ENCODE measurements at places on chromosomes 5 and 9. TPM values are rescaled to one million over a fixed set of nuclear protein-coding genes. Genes with fewer than 3 reads are reported as not detected.

DNA sequence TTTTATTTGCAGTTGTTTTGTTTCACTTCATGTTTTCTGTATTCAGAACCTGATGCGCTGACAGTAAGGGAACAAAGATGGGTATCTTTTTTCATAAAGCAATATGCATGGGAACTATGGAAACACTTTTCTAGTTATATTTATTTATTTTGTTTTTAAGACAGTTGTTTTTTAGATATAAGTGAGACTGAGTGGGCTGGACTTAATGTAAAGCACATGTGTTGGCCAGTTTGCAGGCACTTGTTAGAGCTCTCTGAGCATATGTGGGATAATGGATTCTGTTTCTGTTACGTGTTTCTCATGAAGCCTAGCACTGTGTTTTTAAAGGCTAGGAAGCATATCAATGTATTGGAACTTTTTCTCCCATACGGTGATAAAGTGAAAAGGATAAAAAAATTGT lies 164.1 kb downstream of the PRR16 start:
- H3K4me1 ChIP-seq, result no peaks in the 10 kb centered on the region
- no peaks in the 10 kb centered on the region for H3K27me3 ChIP-seq
- DNase-seq, result no peak
- H3K27ac ChIP-seq, result no peak overlapping the region
- H3K4me3 ChIP-seq, result no peak overlapping the region

DNA sequence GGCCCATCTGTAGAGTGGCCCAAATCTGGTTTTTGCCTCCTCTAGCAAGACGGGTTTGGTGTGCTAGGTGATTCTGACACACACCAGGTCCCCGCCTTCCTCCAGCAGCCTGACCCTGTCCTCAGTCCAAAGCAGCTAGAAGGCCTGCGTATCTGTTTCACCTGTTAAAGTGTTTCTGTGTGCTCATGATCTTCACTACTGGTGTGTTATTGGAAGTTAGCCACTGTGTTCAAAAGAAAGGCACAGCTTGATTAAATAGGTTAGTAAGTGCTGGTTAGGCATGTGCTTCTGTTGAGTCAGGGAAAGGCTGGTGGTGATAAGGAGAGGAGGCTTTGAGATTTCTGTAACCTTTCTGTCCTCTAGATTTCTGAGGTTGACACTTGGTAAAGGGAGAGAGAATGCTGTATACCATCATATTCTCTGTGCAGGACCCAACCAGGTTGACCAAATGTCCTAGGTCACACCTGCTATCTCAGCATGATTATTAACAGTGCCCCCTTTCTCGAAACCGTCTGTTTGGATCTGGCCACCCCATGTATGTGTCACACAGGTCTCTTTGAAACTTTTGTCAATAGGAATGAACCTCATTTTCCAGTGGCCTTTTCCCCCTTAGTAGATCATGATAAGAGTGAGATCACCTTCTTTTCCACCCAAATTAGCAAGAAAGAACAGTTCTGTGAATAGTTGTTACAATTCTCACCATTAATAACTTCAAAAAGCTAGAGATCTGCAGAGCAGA lies 58.8 kb downstream of the ARHGAP26 start:
- H3K27me3 ChIP-seq, result no peaks in the 10 kb centered on the region
- no peak overlapping the region for H3K27ac ChIP-seq
- no peak for DNase-seq
- H3K4me1 ChIP-seq, result no peaks in the 10 kb centered on the region
- H3K36me3 ChIP-seq, result no peaks in the 10 kb centered on the region

DNA sequence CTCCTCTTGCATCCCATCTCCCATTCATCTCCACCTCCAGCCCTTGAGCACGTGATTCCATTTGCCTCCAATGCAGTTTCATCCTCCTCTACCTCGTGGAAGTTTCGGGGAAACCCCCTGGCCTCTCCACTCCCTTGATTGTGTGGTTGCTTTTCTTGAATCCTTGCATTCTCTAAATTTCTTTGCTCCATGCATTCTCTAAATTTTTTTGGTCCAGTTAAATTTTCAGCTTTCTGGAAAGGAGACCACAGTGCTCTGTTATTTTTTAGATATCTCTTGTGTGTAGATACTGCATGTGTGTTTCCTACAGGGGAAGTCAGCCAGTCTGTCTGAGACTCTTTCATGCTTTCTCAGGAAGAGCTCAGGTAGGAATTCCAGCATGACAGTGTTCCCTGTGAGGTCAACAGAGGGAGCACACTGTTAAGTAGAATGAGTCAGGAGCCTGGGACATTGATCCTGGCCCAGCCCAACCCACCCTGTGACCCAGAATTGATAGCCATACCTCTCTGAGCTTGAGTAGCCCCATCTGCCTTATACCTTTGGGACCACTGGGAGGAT lies 52.8 kb downstream of the AMBP start:
- no peak for DNase-seq
- no peak overlapping the region for H3K27ac ChIP-seq
- no peak overlapping the region for H3K4me3 ChIP-seq
- no peaks in the 10 kb centered on the region for H3K4me1 ChIP-seq

INSL4 gene
- total RNA-seq, result not detected

DNA sequence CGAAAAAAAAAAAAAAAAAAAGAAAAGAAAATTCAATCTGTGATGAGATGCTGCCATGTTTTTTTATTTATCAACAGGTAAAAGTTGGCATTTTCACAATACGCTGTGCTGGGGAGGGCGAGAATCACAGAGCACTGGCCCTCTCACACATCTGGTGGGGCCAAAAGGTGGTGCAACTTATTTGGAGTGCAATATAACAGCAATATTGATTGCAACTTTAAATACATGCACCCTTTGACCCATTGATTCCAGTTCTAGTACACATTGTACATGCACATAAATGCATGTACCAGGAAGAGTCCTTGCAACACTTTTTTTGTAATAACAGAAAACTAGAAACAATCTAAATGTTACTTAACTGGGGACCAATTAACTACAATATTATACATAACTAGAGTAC lies 159.1 kb downstream of the DAB2IP start:
- peaks cover 15% of the 10 kb centered on the region for H3K4me1 ChIP-seq
- H3K36me3 ChIP-seq, result no peaks in the 10 kb centered on the region
- no peaks in the 10 kb centered on the region for H3K27me3 ChIP-seq
- no peak for DNase-seq
- H3K4me3 ChIP-seq, result no peak overlapping the region

- peaks cover 3% of the 10 kb centered on the region for H3K4me1 ChIP-seq
- no peak for DNase-seq
- H3K36me3 ChIP-seq, result no peaks in the 10 kb centered on the region
- H3K27me3 ChIP-seq, result no peaks in the 10 kb centered on the region
- no peak overlapping the region for H3K27ac ChIP-seq
- no peak overlapping the region for H3K4me3 ChIP-seq
Measured at GRCh38 chr9:113631137-113631765, 167.7 kb downstream of the RGS3 start.

GPR150 gene
- total RNA-seq, result not detected

GRCh38 chr5:92177926-92178487 lies 794.9 kb upstream of the ARRDC3 start:
- no peak overlapping the region for H3K27ac ChIP-seq
- no peak for DNase-seq
- H3K4me3 ChIP-seq, result no peak overlapping the region
- no peaks in the 10 kb centered on the region for H3K36me3 ChIP-seq

GRCh38 chr9:97547098-97547829 lies 45.8 kb downstream of the TMOD1 start:
- H3K4me1 ChIP-seq, result no peaks in the 10 kb centered on the region
- no peaks in the 10 kb centered on the region for H3K27me3 ChIP-seq
- no peaks in the 10 kb centered on the region for H3K36me3 ChIP-seq
- H3K4me3 ChIP-seq, result no peak overlapping the region
- DNase-seq, result no peak

CDH9 gene
- not detected for total RNA-seq

DNA sequence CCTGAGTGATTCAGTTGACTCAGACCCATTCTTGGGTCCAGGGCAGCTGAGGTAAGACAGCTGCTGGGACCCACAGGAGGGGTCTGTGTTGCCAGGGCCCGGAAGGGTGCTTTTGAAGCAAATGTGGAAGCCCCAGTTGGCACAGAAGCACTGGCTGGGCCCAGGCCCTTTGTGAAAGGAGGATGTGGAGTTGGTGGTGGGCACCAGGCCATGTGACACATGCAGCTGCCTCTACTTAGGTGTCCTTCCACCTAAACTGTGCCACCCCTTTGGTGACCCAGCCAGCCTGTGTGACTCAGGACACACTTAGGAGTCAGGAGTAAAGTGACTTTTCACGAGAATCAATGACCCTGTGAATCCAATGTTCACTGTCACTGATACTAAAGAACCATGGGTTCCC lies 114.3 kb upstream of the SLC25A48 start:
- no peaks in the 10 kb centered on the region for H3K27me3 ChIP-seq
- DNase-seq, result no peak
- H3K4me1 ChIP-seq, result no peaks in the 10 kb centered on the region

PCDHB15 gene
- 0.37 TPM for total RNA-seq

GRCh38 chr9:4301971-4302427 lies 2.1 kb upstream of the GLIS3 start:
- H3K4me1 ChIP-seq, result peaks cover 26% of the 10 kb centered on the region
- no peak overlapping the region for H3K4me3 ChIP-seq
- peak overlapping the region; percentile 24 for H3K27ac ChIP-seq
- H3K27me3 ChIP-seq, result no peaks in the 10 kb centered on the region
- no peaks in the 10 kb centered on the region for H3K36me3 ChIP-seq
- DNase-seq, result no peak

DNA sequence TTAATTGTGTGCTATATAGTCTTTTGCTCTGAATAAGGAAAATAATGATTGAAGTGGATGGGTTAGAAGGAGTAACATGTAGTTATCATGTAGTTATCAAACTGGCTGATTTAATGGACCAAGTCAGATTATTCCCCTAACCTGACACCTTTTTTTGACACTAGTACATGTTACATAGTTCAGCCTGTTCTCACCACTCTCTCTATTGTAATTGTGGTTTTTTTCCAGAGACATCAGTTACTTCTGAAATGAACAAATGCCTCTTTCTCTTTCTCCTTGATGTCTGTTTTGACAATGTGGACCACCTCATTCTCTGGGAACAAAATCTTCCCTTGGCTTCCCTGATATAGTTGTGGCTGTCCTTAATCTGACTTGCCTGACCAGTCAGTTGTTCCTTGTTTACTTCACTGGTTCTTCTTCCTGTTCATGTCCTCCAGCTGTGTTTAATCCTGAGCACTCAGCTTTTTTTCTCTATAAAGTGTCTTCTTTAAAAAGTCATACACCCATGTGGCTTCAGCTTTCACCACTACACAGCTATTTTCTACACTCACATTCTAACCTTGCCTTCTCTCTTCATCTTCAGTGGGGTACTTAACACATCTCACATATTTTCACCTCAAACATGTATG lies 243.4 kb downstream of the ARRDC3 start:
- H3K4me3 ChIP-seq, result no peak overlapping the region
- no peaks in the 10 kb centered on the region for H3K4me1 ChIP-seq
- no peak overlapping the region for H3K27ac ChIP-seq
- H3K27me3 ChIP-seq, result no peaks in the 10 kb centered on the region
- H3K36me3 ChIP-seq, result no peaks in the 10 kb centered on the region

DNA sequence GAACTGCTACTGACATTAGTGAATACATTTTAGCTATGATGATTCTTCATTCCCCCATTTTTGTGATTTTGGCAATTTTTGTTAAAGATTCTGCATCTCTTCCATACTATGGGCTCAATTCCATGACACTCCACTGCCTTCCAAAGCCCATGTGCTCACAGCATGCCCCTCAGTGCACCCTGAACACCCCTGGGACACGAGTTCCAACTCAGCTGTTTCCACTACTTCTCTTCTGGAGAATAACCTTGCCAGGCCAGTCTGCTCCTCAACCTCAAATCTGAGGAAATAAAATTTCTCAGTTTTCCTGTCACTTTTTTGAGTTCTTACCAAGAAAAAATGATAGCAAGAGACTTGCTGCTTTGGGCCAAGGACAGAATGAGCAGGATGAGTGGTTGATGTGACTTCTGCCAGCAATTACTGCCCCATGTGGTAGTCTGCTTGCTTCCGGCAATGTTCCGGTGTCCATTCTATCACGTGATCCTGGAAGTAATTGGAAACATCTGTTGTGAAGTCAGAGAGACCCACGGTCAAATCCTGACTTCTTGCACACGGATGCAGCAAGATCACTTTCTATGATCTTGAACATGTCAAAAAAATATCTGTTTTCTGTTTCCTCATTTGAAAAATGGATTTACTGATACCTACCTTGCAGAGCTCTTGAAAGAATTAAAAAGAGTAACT lies 58.3 kb downstream of the EGFLAM start:
- H3K27me3 ChIP-seq, result no peaks in the 10 kb centered on the region
- H3K4me3 ChIP-seq, result no peak overlapping the region
- no peaks in the 10 kb centered on the region for H3K36me3 ChIP-seq
- H3K27ac ChIP-seq, result no peak overlapping the region
- no peaks in the 10 kb centered on the region for H3K4me1 ChIP-seq

- no peaks in the 10 kb centered on the region for H3K36me3 ChIP-seq
- no peak for DNase-seq
- H3K4me3 ChIP-seq, result no peak overlapping the region
Measured at GRCh38 chr9:69542942-69543704, 129.0 kb downstream of the APBA1 start.

DNA sequence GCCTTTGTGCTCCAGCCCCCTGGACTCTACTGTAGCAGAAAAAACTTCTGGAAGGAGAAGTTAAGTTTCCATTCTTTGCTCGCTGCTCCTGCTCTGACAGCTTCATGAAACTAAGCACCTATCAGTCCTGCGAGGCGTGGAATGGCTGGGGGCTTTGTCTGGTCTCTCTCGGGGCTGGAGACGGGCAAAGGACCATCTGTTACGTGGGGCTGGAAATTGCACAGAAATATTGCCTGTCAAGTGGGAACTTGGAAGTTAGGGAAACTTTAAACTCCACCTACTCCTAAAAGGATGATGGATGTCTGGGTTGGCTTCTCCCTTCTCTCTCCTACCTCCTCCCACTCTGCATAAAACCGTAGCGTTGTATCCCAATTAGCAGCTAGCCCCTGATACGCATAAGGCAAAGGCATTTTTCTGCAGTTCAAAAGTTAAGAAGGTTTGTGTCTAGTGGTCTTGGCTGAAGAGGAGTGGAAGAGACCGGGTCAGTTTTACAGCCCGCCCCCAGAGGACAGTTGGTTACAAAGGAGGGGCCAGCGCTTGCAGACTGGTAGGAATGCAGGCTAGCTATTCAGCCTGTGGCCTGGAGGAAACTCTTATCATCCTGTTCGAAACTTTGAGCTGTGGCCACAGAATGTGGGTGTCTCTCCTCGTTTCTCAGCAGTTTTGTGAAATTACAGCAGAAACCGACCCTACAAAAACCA lies 1.3 kb downstream of the FBXL7 start:
- no peaks in the 10 kb centered on the region for H3K4me1 ChIP-seq
- no peak for DNase-seq
- H3K27ac ChIP-seq, result peak overlapping the region; percentile 29

GRCh38 chr9:96202971-96203780 lies 98.8 kb downstream of the HSD17B3 start:
- H3K4me1 ChIP-seq, result no peaks in the 10 kb centered on the region
- H3K36me3 ChIP-seq, result no peaks in the 10 kb centered on the region
- DNase-seq, result no peak
- H3K27ac ChIP-seq, result no peak overlapping the region
- H3K4me3 ChIP-seq, result no peak overlapping the region
- H3K27me3 ChIP-seq, result no peaks in the 10 kb centered on the region

ANGPTL2 gene
- 6.3 TPM for total RNA-seq

CLPTM1L gene
- total RNA-seq, result 155 TPM

GRCh38 chr9:131258698-131259431 lies 17.4 kb downstream of the FAM78A start:
- H3K4me3 ChIP-seq, result no peak overlapping the region
- no peaks in the 10 kb centered on the region for H3K36me3 ChIP-seq
- no peak overlapping the region for H3K27ac ChIP-seq
- peak; percentile 46 for DNase-seq
- H3K4me1 ChIP-seq, result no peaks in the 10 kb centered on the region

GRCh38 chr9:37937366-37937765 lies 33.4 kb upstream of the SLC25A51 start:
- H3K4me1 ChIP-seq, result no peaks in the 10 kb centered on the region
- DNase-seq, result no peak
- no peaks in the 10 kb centered on the region for H3K27me3 ChIP-seq
- no peaks in the 10 kb centered on the region for H3K36me3 ChIP-seq
- H3K4me3 ChIP-seq, result no peak overlapping the region
- H3K27ac ChIP-seq, result no peak overlapping the region

SCGB3A2 gene
- total RNA-seq, result not detected

ELOVL7 gene
- 1.2 TPM for total RNA-seq

Data from right lobe of liver (tissue), 6 donors.